ENCODE measurements at places on chromosomes 11 and 22. TPM values are rescaled to one million over a fixed set of nuclear protein-coding genes. Genes with fewer than 3 reads are reported as not detected.

The SFI1 gene
- total RNA-seq, result 23.8 TPM

The PCF11 gene
- 77.2 TPM for total RNA-seq

The SLC15A3 gene
- 2.1 TPM for total RNA-seq

The RAG2 gene
- not detected for total RNA-seq

The CASP12 gene
- total RNA-seq, result not detected

The C11orf65 gene
- 1.6 TPM for total RNA-seq

The PIH1D2 gene
- total RNA-seq, result 1.3 TPM

The ANKK1 gene
- total RNA-seq, result 0.18 TPM

The OR2AG2 gene
- total RNA-seq, result not detected

The KRTAP5-1 gene
- not detected for total RNA-seq

The TPBGL gene
- total RNA-seq, result 0.21 TPM

The DCDC1 gene
- 1.1 TPM for total RNA-seq

- peak; percentile 59 for DNase-seq
These were observed 32.2 kb downstream of the ART5 start for GRCh38 chr11:3609416-3610265.

GRCh38 chr11:134360050-134360835 lies 28.5 kb downstream of the GLB1L2 start:
- peak; percentile 78 for DNase-seq

- no peak for DNase-seq
These were observed 608 bp downstream of the MLC1 start for GRCh38 chr22:50084614-50085021.

- no peak for DNase-seq
These were observed 9.9 kb downstream of the GLYATL1 start for GRCh38 chr11:58949184-58949583.

DNA sequence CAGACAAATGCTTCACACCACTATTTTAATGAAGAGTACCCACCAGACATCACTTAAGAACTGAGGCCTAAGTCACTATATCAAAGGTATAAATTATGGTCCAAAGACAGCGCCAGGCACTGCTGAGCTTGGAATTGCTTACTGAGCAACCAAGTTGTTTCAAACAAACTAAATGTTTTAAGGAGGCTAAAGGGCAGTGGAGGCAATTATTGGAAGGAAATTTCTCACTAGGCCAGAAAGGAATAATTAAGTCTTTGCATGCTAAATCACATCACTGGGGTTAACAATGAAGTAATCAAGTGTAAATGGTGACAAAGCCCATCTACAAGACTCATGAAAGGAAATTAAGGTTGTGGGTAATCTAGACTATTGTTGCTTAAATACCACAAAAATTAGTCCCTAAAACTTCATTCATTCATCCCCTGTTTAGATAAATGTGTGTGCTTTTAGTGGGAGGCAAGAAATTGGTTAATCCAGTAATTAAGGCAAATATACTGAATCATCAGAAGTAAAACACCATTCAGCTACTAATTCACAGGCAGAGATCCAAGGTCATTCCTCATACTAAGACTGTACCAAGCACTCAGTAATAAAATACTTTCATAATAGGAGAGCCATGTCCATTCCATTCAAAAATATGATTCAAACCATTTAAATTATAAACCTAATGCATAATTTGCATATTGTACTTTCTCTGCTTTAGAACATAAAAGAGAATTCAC lies 21.2 kb downstream of the LGR4 start:
- DNase-seq, result no peak

DNA sequence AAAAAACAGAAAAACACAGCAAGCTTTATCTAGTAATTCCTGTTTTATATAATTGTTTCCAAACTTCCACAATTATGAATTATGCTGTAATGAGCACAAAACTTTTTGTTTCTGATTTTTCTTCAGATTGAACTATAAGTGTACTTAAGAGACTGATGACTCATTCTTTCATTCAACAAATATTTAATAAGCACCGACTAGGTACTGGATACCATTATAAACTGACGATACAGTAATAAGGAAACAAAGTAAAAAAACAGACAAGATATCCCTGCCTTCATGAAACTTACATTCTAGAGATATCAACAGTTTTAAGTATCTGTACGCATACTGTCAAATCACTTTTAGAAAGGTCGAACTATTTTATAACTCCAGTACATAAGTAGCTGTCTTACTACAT lies 78.6 kb downstream of the ME3 start:
- DNase-seq, result no peak

GRCh38 chr11:125256541-125257189 lies 92.1 kb downstream of the PKNOX2 start:
- peak; percentile 37 for DNase-seq

DNA sequence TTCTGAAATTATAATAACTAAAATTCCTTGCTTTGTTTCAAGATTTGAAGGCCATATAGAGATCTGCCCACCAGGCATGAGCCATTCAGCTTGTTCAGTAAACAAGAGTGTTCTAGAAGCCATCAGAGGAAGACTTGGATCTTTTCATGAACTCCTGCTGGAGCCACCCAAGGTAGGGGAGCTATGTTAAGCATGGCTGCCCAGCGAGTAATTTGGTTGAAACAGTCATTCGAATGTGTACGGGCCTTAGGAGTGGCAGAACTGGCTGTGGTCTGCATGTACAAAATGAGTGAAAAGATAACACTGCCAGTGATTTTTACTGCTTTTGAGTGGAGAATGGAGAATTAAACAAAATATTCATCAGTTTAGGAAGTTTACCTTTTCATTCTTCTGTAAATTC lies 103.7 kb downstream of the PPP6R3 start:
- DNase-seq, result no peak

- no peak for DNase-seq
These were observed 104.5 kb downstream of the EFCAB6 start for GRCh38 chr22:43707648-43708047.

- peak; percentile 72 for DNase-seq
These were observed 1.6 kb upstream of the BCR start for GRCh38 chr22:23178512-23179254.

DNA sequence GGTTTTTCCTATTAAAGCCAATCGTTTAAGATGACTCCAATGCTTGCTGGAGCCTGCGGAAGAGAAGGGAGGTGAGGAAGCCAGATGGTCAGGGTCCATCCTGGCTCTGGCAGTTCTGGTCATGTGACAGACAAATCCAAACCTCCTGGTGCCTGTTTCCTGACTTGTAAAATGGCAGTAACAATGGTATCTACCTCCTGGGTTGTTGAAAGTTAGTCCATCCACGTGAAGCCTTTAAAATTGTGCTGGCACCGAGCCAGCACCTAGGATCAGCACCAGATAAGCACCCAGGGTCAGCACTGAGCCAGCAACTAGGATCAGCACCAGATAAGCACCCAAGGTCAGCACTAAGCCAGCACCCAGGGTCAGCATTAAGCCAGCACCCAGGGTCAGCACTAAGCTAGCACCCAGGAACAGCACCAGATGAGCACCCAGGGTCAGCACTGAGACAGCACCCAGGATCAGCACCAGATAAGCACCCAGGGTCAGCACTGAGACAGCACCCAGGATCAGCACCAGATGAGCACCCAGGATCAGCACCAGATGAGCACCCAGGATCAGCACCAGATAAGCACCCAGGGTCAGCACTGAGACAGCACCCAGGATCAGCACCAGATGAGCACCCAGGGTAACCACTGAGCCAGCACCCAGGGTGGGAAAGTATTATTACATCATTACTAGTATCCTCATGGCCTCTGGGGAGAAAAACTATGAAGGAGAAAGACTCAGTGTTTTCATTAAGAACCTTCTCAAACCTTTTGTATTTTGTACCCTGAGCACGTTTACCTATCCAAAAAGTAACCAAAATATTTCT lies 17.2 kb downstream of the KIAA0930 start:
- DNase-seq, result no peak

GRCh38 chr11:79417069-79417920 lies 23.5 kb downstream of the TENM4 start:
- no peak for DNase-seq

DNA sequence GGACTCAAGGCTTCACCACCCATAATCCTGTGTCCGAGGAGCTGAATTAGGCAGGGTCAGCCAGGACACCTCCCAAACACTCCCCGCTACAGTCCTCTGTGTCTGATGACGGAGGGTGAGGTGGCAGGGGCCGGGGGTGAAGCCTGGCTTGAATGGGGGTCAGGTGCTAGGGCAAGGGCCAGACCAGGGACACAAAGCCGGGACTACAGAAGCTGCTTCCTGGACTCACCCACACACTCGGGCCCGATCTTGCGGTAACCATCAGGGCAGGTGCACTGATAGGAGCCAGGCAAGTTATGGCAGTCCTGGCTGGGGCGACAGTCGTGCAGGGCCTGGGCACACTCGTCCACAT lies 2.3 kb downstream of the EFEMP2 start:
- DNase-seq, result no peak

DNA sequence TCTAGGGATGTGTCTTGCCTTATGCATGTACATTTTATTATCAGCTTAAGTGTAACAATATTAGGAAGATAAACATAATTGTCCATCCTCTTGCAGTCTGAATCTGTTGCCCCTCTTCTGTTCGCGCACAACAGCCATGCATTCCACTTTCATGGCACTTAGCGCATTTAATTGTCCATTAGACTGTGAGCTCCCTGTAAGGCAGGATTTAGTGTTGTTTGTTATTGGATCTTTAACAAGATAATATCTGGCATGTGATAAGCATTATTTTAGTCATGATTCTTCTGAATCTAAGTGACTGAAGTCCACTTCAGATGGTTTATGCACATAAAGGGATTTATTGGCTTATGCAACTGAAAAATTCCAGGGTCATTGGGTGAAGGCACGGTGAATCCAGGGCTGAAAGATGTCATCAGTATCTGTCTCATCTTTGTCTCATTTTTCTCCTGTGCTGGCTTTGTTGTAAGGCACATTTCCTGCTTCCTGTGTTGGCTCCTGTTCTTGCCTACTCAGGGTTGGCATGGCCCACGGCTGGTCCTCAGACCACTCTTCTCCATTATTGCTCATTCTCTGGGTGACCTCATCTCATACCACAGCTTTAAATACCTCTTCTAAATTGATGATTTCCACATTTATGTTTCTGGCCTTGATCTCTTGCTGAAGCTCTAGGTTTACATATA lies 37.6 kb downstream of the ATXN10 start:
- DNase-seq, result peak; percentile 47

GRCh38 chr11:117172724-117173421 lies 5.7 kb upstream of the SIDT2 start:
- no peak for DNase-seq

DNA sequence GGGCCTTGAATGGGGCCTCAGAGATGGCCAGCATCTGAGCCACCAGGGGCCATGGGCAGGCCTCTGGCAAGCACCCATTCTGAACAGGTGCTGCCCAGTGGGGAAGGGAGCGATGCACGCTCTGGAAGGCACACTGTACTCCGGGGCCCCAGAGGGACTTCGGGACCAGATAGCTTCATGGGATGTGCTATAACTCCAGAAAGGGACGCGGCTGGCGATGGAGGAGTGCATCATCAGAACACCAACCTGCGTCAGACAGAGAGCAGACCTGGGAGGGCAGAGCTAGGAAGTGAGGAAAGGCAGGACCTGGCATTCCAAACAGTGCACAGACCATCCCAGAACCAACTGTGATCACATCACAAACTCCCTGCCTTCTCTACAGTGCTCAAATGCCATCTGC lies 16.8 kb downstream of the DGCR2 start:
- DNase-seq, result no peak

- no peak for DNase-seq
These were observed 34.6 kb downstream of the NFAM1 start for GRCh38 chr22:42397332-42398249.

GRCh38 chr22:36999463-36999862 lies 19.8 kb downstream of the TST start:
- DNase-seq, result no peak

DNA sequence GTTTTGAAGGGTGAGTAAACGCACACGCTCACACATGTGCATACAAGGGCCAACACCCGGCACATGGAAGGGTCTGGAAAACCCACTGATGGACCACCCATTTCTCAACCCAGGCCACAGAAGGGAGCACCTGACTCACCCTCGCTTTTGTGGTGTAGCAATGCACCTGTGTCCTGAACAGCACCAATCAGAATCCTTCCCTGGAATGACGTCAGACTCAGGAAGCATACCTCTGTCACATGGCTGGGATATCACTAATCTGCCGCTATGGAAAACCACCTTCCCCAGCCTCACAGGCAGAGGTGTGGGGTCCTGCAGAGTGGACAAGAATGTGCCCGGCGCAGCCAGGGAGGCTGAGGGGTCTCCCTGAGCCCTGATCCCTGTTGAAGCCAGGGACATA lies 9.0 kb upstream of the OSM start:
- no peak for DNase-seq

GRCh38 chr22:29055192-29055830 lies 6.3 kb downstream of the C22orf31 start:
- no peak for DNase-seq

- no peak for DNase-seq
These were observed 53.1 kb upstream of the CEP295 start for GRCh38 chr11:93608364-93608763.

- DNase-seq, result no peak
These were observed 2.6 kb downstream of the BET1L start for GRCh38 chr11:204587-205109.

DNA sequence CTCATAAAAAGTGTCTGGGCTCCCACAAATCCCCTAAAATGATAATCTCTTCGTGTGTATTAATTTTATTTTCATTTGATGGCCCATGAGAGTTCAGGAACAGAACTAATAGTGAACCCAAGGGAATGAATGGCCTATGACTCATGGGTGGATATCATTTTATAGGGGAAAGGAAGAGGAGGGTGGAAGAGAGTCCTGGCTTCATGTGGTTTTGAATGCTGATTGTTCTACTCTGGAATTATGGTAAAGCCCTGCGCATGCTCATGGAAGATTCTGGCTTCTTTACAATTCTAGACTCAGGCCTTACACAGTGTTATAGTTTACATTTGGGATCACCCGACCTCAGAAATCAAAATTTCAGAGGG lies 35.2 kb downstream of the MAML2 start:
- DNase-seq, result no peak

DNA sequence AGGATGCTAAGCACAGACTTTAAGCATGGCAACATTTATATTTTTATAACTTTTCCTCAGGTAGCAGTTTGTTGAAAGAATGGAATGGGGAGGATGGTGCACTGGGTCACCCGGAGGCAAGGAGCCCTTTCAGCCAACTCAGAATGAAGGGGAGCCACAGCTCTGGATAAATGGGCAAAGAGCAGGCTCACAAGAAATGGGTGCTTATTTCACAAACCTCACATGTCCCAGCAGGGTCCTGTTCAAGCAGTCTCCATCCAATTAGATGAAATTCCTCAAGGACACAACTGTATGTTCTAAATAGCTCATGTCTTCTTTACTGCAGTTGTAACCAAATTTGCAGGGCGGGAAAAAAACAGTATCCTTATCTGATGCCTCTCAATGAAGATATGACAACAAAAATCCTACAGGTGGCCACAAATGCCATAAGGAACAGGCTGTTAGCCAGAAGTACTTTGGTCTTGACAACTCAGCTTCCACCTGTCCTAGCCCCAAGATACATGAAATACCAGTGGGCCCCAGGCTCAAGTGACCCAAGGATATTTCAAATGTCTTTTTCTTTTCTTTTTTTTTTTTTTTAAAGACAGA lies 48.2 kb downstream of the MAPK1 start:
- DNase-seq, result no peak

- no peak for DNase-seq
These were observed 134.4 kb downstream of the CSNK2A3 start for GRCh38 chr11:11218629-11218986.

Measured in cardiac muscle cell (in vitro differentiated cells and primary cell).